ENCODE measurements at places on chromosomes 12 and 14.

DNA sequence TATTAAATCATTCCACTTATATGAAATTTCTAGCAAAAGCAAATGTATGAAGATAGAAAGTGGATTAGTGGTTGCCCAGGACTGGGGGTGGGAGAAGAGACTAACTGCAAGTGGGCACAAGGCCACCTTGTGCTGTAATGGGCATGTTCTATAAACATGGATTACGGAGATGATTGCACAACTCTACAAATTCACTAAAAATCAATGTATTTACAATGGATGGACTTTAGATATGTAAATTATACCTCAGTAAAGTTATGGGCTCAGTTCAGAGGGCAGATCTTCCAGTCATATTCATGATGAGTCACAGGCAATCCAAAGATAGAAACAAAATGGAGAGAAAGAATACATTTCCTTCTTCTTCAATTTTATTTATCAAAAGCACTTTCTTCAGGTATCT is 173.9 kb downstream of the NDUFA12 start:
- DNase-seq: no peak

GRCh38 chr14:80638620-80639515 is 302.7 kb downstream of the CEP128 start:
- DNase-seq: no peak

GRCh38 chr14:69708586-69709560 is 58.1 kb upstream of the SRSF5 start:
- DNase-seq: no peak

- no peak for DNase-seq
These were observed 24.2 kb downstream of the OTUB2 start for GRCh38 chr14:94050231-94050880.

GRCh38 chr14:39621223-39621622 is 189.0 kb upstream of the FBXO33 start:
- DNase-seq: no peak

DNA sequence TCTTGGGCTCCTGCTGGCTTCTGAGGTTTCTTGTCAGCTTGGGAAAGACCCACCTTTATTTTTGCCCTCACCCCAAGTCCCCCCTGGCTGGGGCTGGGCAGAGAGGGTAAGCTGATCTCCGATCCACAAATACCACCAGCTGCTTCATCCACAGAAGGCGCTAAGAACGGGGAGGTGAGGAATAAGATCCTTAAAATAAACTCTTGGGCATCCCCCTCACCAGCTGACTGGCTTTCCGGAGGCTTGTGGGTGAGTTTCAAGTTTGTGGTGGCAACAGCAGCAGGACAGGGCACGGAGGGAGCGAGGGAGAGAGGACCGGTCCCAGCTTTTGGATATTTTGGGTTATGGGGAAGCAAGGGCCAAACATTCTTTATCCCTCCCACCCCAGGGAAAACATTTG is 20.8 kb upstream of the HSPB8 start:
- peak; percentile 65 for DNase-seq

DNA sequence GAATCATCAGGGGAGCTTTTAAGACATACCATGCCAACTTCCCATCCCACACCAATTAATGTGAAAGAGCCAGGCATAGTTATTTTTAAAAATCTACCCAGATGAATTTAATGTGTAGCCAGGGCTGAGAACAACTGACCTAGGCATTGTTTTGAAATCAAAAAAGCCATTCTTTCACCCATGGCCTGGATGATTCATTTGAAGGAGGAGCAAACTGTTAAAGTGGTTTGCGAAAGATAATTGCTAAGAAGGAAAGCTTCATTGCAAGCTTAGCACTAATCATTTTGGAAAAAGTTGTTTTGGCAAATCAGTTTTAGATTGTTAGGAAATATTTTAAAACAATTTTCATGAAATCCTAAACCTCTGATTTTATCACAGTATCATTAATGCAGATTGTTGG is 2.1 kb upstream of the GTSF1 start:
- no peak for DNase-seq

DNA sequence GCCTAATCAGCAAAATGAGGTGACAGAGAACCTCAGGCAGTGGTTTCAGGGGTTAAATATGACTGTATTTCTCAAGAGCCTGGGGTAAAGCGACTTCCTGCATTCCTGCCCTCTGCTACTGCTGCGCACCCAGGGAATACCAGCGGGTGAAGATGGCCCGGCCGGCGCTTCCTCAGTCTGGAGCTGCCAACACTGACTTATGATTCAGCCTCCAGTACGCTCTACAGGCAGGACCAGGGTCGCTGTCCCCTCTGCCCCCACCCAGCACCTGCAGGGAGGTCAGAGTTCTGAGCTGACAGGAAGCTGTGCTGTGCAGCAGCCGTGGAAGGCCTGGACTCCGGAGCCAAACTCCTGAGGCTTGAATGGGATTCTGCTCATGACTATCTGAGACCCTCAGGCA is 127.9 kb downstream of the PIWIL1 start:
- peak; percentile 49 for DNase-seq

DNA sequence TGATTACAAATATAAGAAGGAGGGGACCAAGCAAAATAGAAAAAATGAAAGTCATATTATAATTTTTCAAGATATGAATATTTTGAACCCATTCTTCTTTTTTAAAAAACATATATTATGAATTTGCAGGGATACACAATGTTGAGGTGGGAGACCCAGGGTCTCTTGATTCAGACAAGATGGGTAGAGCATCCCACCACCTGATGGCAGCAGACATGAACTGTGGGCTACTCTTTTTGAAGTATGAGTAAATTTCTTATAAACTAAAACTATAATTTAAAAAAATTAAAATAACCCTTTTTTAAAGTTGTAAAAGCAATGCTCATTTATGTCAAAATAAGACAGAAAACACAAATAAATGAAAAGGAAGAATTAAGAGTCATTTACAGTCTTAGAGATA is 202.7 kb upstream of the PRICKLE1 start:
- no peak for DNase-seq

DNA sequence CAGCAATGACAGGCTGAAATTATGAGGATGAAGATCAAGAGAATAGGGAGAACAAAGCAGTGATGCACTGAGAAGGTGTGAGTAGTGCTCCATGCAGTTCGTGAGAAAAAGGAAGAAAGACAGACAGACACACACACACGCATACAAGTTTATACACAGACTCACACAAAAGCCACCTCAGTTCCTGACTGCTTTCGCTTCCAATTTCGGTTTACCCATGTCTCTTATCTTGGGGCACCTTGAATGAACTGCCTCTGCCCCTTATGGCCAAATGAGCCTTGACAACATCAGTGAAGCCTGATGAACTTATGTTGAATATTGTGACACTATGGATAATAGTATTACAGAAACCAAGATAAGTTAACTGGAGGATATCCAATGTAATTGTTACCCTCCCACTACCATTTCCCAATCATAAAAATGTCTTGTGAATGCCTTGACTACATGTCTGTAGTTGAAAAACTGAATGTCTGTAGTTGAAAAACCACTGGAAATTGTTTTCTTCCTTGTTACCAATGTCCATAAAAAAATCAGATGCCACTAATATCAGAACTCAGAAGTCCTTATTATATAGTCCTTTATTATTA is 380.4 kb upstream of the DDHD1 start:
- no peak for DNase-seq
